NT2/D1 (cell line): ENCODE measurements at places on chromosomes 2 and 18.

DNA sequence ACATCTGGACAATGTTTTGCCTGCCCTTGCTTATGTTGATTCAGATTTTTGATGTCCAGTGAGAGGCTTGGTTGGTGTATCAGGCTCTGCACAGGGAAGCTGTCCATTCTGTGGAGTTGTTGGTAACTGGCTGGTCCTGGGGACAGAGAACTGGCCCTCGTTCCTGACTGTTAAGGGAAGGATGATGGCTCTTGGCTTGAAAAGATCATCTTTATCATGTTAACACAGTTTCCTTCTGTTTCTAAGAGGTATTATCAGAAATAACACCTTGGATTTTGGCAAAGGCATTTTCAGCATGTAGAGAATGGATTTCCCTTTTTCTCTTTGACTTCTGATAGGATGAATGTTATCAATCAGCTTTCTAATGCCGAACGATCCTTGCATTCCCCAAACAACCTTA lies 19.3 kb downstream of the STK25 start:
- DNase-seq: no peak

DNA sequence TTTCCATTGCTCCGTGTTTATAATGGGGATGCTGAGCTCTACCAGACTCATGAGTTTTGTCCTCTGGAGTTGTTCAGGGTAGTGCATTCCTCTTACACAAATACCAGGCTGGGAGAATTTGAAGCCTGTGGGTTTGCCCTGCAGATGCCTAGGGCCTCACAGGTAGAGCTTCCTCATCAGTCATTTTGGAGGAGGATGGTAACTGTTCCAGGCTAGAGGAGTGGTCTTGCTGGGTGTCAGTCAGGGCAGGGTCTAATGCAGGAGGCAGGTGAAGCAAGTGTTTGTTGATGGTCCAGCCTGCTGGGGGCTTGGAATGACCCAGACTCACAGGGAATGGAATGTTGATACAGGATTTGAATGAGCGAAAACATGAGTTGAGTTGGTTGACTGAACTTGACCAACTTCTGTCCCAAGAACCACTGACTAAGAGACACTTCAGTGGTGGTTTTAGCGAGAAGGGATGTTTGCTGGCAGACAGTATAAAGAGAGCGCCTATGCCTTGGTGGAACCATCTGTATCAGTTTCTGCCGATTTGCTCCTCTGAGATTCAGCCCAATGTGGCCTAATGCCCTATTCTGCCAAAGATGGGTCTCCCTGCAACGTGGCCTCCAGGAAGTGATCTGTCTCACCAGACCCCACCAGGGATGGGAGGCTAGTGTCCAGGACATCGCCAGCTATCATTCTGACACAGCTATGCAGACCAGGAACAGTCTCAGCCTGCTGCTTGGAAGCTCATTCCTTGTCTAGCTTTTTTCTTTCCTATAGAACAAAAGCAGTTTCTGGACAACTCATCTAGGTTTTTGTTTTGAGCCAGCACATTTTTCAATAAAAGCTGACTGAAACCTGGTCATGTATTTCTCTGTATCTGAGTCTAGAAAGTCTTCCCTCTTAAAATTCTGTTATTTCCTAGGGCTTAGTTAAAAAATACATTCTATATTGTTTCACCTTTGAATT lies 9.3 kb downstream of the IL1R2 start:
- DNase-seq: no peak

GRCh38 chr2:226064932-226065570 lies 665.5 kb downstream of the NYAP2 start:
- DNase-seq: no peak

DNA sequence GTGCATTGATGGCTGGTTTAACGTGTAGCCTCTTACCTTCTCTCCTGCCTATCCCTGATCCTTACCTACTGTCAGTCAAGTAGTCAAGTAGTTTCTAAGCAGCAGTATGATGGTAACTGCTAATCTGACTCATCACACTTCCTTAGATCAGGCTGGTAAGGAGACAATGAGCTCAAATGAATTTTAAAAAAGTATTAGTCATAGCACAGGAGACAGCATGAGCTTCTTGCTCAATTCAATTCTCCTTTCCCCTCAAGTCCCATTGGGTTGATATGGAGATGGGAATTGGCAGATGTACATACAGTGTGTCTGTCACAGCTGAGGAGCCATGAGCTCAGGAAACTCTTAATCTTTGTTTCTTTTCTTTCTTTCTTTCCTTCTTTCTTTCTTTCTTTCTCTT lies 799.7 kb downstream of the LRP1B start:
- DNase-seq: no peak

DNA sequence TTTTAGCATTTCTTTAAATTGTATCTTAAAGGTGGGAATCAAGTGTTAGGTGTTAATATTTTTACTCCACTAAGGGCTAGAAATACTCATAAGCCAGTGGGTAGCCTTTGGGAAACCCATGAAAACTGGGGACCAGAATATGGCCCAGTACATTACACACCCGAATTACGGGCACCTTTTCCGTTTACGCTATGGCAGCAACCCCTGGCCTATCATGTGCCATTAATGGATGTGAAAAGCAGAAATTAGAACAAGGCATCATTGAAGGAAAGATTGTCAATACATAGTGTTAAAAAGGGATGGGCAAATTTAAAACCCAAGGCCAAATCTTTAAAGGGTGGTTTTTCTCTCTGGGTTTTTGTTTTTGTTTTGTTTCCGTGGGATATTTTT lies 781 bp downstream of the FARP2 start:
- no peak for DNase-seq

DNA sequence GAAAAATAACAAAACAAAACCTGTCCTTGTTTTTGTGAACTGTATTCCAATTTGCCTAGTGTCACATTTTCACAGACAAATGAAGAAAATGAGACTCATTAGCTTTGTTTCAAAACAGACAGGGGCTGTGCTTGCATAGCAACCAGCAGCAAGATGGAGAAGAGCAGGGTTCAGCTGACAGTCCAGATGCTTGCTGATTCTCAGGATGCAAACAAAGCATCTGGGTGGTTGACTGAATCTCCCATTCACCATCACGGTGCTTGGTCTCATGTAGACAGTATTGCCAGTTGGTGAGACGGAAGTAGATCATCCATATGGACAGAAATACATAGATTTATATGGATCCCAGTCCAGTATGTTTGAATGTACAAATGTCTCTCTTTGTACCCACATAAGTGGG lies 326.8 kb downstream of the CCDC85A start:
- no peak for DNase-seq

- DNase-seq: no peak
These were observed 77.1 kb downstream of the MBOAT2 start for GRCh38 chr2:8926356-8926755.

DNA sequence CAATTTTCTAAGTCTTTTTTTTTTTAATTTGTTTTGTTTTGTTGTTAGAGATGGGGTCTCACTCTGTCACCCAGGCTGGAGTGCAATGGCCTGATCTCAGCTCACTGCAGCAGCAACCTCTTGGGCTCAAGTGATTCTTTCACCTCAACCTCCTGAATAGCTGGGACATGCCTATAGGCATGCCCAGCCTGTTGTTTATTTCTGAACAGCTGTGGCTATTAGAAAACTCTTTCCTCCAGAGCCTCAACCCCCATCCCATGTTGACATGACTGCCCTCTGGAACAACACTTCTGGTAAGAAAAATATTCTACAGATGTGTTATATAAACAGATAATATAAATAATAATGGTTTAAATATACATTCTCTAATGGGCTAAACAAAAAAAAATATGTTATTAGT lies 44.4 kb upstream of the TWSG1 start:
- DNase-seq: no peak

DNA sequence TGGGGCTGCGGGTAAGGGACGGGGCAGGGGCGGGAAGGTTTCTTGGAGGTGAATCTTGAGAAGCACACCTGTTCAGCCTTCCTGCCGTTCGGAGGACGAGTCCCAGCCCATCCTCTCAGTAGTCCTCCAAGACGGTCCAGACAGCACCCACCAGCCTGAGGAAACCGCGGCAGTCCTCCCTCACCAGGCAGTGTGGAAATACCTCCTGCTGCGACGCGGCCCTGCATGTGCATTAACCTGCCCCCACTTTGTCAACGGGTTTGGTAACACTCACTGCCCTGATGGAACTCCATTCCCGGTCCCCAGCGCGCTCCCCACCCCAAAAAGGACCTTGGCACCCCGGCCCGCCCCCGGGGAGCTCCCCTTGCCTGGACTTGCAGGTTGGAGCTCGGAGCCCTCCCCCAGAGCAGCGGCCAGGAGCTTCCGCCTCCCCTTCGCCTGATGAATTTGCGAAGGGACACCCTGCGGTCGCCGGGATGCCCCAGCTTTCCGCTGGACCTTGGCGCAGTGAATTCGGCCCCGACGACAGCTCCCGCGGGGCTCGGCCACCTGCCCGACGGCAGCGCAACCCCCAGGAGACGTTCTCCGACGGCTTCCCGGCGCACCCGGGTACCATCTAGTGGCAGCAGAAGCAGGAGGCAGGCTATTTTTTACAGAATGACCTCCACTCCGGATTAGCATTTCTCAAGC lies 31.5 kb downstream of the ACVR1C start:
- DNase-seq: peak; percentile 6

DNA sequence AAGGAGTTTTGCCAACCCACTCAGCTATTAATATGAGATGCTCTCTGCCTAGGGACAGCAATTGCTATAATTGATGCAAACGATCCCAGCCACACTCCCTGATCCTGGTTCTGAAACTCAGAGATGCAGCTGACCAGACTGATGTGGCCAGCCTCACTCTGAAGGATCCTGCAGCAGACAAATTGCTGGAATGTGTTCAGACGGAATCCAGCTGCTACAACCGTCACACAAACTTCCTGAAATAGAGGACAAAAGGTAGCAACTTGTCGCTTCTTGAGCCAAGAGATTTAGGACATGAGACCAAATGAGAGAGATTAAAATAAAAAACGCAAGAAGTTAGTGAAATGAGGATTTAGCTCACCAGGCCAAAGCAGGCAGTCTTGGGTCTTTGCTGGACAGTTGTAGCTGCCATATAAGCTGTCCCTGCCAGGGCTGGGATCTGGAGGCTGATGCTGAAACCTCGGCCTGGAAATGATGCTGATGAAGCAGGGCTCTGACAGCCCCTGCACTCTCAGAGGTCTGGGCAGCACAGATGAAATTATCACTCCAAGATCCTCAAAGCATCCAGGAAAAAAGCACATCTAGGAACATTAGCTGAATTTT lies 8.3 kb upstream of the YWHAQ start:
- no peak for DNase-seq

DNA sequence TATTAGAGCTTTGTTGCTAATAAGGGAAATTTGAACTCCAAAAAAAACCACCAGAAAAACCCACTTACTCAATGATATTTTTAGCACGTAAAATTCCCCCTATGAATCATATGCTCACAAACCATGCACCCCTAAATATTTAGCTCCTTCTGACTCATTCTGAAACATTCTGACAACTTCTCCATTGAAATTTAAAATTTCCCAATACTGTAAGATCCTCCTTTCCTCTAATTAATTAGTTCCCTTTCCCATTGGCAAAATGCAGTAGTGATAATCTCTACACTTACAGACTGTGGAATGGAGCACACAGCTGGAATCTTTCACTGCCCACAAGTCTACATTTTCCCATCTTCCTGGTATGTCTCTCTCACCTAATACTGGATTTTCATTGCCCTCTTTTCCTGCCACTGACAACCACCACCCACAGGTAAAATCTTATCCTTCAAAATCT lies 215.8 kb upstream of the ACVR2A start:
- DNase-seq: no peak

GRCh38 chr2:2175381-2176090 lies 155.5 kb downstream of the MYT1L start:
- DNase-seq: no peak

- no peak for DNase-seq
These were observed 224.4 kb downstream of the RAB3GAP1 start for GRCh38 chr2:135276525-135276924.

DNA sequence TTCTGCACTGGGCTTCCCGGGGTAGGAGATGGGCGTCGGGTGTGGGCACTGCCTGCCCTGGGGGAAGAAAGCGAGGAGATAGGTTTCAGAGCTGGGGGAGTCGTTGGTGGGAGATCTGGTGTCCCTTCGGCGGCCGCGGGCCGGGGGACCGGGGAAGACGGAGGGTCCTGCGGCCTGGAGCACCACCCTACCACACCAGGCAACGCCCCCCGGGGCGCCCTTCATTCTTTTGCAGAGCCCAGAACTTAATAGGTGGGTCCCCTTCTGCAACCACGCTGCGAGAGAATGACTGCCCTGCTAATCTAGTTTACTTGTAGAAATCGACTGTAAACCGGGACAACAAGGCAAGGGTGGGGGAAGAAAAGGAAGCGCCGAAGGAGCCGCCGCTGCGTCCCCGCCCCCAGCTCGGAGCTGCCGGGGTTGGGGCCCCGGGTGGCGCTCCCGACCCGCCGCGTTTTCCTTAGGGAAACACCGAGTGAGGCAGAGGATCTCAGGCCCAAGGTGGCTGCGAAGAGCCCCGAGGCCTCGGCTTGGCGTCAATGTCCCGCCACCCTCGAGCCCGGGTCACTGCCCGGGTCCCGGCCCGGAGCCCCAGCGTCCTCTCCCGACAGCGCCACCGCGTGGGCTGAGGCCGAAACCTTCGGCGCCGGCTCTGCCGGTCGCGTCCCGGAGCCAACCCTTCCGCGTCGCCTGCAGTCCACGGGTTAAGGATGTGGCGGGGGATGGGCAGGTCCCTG lies 5.4 kb upstream of the SATB2 start:
- no peak for DNase-seq

- DNase-seq: no peak
These were observed 750.2 kb downstream of the SLC4A3 start for GRCh38 chr2:220377482-220378155.

DNA sequence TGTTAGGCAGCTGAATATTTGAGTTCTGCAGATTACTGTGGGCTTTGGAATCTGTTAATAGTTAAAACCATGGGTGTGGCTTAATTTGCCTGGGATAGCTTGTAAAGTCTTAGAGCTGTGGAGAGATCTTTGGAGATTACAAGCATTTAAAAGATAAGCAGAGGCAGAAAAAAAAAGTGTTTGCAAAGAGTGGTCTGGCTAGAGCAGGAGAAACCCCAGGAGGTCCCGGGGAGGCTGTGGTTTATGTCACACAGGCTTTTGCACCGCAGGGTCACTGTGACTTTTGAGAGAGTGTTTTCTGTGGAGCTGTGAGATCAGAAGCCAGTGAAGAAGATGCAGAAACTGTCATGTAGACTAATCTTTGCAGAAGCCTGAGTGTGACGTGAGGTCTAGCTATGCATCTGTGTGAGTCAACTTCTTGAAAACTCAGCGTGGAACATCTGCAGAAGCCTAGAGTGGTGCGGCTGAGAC lies 49.0 kb downstream of the SETBP1 start:
- DNase-seq: no peak

GRCh38 chr18:34978953-34979608 lies 62.1 kb upstream of the MAPRE2 start:
- peak; percentile 23 for DNase-seq

- DNase-seq: no peak
These were observed 831.7 kb upstream of the LRRTM1 start for GRCh38 chr2:81136296-81136695.

GRCh38 chr18:9839853-9840252 lies 45.9 kb upstream of the TXNDC2 start:
- no peak for DNase-seq

DNA sequence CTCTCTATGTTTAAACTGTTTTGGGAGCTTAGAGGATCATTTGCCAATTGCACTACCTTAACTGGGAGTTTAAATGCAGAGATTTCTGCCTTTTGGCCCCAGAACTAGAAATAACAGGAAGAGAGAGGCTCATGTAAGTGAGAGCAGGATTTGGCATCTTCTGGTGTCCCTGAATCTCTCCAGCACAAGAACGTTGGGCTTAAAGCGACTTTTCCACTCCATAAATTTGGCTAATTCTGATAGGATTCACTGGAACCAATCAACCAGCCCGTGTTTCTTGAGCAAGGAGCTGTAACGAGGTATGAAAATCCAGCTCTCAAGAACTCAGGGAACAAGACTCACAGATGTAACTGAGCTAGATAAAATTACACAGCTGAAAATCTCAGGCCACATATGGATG lies 181.0 kb downstream of the C1D start:
- DNase-seq: no peak

- peak; percentile 40 for DNase-seq
These were observed 31.3 kb upstream of the RAPGEF4 start for GRCh38 chr2:172704072-172704936.
